CD4-positive, alpha-beta memory T cell (primary cell): ENCODE measurements at places on chromosomes 11 and 22.

DNA sequence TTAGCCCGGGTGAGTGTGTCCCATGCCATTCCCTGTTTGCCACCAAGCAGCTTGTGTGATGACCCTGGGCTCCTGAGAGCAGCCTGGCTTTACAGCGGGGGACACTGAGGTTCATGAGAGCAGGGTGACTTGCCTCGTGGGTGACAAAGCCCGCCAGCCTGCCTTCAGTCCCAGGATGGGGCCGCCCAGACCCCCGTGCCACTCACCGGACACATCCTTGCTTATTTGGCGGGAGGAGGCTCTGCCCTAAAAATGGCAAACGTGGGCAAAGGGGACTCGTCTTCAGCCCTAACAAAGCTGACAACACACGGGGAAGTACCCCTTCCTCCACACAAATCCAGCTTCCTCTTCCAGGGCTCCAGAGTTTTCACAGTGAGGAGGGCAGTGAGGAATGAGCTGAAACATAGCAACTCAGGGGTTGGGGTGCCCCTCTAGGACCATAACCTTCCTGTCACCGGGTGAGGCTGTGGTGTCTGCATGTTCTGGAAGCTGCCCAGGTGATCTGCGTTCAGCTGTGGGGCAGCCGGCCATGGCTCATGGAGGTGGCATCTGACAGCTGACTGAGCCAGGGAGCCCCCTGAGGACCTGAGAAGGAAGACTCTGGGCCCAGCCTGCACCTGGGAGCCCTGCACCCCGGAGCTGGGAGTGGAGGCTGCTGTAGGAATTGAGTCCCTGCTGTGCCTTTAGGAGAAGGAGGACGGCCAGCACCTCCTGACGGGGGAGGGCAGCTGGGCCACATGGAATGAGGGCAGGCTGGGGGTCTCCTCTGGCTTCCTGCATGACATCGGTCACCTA lies 16.7 kb downstream of the RIBC2 start:
- no peaks in the 10 kb centered on the region for H3K27me3 ChIP-seq
- H3K4me1 ChIP-seq: no peaks in the 10 kb centered on the region
- H3K4me3 ChIP-seq: no peak overlapping the region
- no peak for DNase-seq

DNA sequence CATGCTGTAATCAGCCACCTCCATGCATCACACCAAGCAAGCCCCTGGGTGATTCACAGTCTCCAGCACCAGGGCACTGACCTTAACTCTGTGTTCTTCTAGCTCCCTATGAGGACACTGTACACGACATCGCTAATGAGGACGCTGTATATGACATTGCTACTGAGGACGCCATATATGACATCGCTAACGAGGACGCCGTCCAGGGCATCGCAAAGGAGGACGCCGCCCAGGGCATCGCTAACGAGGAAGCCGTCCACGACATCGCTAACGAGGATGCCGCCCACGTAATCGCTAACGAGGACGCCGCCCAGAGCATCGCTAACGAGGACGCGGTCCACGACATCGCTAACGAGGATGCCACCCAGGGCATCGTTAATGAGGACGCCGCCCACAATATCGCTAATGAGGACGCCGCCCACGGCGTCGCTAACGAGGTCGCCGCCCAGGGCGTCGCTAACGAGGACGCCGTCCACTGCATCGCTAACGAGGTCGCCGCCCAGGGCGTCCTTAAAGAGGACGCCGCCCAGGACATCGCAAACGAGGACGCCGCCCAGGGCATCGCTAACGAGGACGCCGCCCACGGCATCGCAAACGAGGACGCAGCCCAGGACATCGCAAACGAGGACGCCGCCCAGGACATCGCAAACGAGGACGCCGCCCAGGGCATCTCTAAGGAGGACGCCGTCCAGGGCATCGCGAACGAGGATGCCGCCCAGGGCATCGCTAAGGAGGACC lies 34.5 kb upstream of the DGCR6L start:
- no peak overlapping the region for H3K4me3 ChIP-seq
- DNase-seq: no peak
- H3K27me3 ChIP-seq: no peaks in the 10 kb centered on the region
- no peaks in the 10 kb centered on the region for H3K4me1 ChIP-seq

DNA sequence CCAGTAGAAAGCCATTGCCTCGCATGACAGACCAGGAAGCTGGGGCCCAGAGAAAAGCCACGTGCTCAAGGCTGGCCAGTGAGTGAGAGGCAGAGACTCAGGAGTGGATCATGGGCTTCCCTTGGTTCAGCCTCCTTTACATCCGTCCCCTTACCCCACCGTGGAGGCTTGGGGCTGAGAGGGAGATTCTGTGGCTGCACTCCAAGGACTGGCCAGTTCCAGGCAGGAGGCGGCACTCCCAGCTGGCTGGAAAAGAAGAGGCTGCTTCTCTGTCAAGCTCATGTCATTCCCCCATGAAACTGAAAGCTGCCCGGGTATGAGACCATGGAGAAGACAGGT lies 6.6 kb upstream of the ASCL2 start:
- peaks cover under 1% of the 10 kb centered on the region for H3K27me3 ChIP-seq
- no peaks in the 10 kb centered on the region for H3K36me3 ChIP-seq
- no peak overlapping the region for H3K4me3 ChIP-seq
- no peaks in the 10 kb centered on the region for H3K4me1 ChIP-seq
- H3K27ac ChIP-seq: no peak overlapping the region
- DNase-seq: no peak

GRCh38 chr11:94876222-94876621 lies 97.1 kb downstream of the CWC15 start:
- H3K27ac ChIP-seq: no peak overlapping the region
- DNase-seq: no peak

- no peaks in the 10 kb centered on the region for H3K36me3 ChIP-seq
- no peak overlapping the region for H3K27ac ChIP-seq
- DNase-seq: no peak
- no peaks in the 10 kb centered on the region for H3K4me1 ChIP-seq
Measured at GRCh38 chr11:110366291-110366690, 63.5 kb upstream of the FDX1 start.

DNA sequence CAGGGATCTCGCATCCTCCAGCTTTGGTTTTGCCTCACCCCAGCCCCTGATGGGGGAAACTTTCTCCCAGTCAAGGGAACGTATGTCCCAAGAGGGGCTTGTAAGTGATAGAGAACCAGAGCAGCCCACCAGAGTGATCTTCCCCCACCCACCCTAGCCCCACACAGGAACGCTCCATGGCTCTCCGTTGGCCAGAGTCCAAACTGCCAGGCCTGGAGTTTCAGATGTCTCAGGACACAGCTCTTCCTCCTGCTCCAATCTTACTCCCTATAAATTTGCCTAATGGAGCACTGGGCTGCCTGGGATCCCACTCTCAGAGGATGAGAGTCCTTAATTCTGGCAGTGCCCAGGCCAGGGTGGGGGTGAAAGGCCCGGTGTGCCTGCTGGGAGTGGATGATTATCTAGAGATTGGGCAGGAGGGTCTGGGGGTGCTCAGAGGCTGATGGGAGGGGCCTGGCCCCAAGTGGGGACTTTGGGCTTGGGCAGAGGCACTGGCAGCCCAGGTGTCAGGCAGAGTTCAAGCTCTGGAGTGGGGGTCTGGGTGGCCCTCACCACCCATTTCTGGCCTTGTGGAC lies 79.9 kb downstream of the WNT7B start:
- no peaks in the 10 kb centered on the region for H3K4me1 ChIP-seq
- no peak overlapping the region for H3K4me3 ChIP-seq
- no peak overlapping the region for H3K27ac ChIP-seq
- no peak for DNase-seq

DNA sequence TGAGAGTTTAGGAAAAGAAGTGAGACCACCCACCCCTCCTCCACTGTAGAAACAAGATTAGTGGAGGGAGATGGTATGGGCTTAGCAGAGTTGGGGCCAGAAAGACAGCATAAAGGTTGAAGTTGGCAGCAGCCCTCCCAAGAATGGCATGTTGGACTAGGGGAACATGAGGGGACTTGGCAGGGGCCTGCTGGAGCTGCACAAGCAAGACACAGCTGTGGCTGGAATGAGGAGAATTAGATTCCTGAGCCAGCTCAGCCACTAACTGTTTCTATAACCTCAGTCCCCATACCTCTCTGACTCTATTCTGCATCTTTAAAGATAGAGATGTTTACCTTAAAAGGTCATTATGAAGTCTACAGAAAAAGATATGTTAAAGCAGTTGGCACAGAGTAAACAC lies 13.2 kb downstream of the MAP6 start:
- H3K4me1 ChIP-seq: no peaks in the 10 kb centered on the region
- no peaks in the 10 kb centered on the region for H3K36me3 ChIP-seq
- H3K27ac ChIP-seq: no peak overlapping the region

- no peaks in the 10 kb centered on the region for H3K36me3 ChIP-seq
- H3K27me3 ChIP-seq: no peaks in the 10 kb centered on the region
- no peak overlapping the region for H3K27ac ChIP-seq
- no peak overlapping the region for H3K4me3 ChIP-seq
Measured at GRCh38 chr22:32620992-32621391, 146.4 kb downstream of the FBXO7 start.

GRCh38 chr11:130216591-130217132 lies 57.1 kb downstream of the ST14 start:
- H3K36me3 ChIP-seq: no peaks in the 10 kb centered on the region
- peaks cover 7% of the 10 kb centered on the region for H3K4me1 ChIP-seq
- no peak overlapping the region for H3K27ac ChIP-seq
- H3K4me3 ChIP-seq: no peak overlapping the region

DNA sequence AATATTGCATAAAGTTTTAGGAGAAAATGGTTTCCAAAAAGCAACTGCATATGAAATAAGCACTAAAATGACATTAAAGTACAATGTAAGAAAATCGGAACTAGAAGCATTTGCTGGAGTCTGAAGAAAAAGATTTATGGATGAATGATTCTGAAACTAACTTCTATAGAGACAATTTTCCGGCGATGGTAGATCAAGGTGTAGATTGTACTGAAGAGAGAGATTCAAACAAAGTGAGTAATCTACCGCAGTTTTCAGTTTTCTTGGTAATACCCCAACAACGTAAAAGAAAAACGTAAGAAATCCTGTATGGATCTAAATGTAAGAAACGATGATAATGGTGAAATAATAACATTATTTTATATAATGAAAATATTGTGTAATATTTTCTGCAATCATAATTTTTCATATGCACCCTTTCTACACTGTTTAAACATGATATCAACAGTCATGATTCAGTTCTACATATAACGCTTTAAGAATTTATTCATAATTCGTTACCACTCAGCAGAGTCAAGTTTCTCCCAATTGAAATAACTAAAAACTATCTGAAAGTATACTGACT lies 1.8 kb upstream of the CDPF1 start:
- H3K27me3 ChIP-seq: no peaks in the 10 kb centered on the region
- H3K36me3 ChIP-seq: no peaks in the 10 kb centered on the region
- H3K27ac ChIP-seq: no peak overlapping the region
- DNase-seq: no peak

- H3K4me1 ChIP-seq: peaks cover 19% of the 10 kb centered on the region
- no peak for DNase-seq
- peaks cover 25% of the 10 kb centered on the region for H3K36me3 ChIP-seq
- H3K27me3 ChIP-seq: no peaks in the 10 kb centered on the region
- no peak overlapping the region for H3K27ac ChIP-seq
- no peak overlapping the region for H3K4me3 ChIP-seq
Measured at GRCh38 chr22:38304526-38304925, 12.7 kb downstream of the CSNK1E start.

GRCh38 chr11:36311926-36312595 lies 16.0 kb downstream of the PRR5L start:
- H3K36me3 ChIP-seq: no peaks in the 10 kb centered on the region
- H3K4me3 ChIP-seq: no peak overlapping the region
- H3K27me3 ChIP-seq: no peaks in the 10 kb centered on the region
- no peaks in the 10 kb centered on the region for H3K4me1 ChIP-seq

GRCh38 chr11:126608658-126609057 lies 253.2 kb downstream of the ST3GAL4 start:
- H3K27ac ChIP-seq: no peak overlapping the region
- H3K4me3 ChIP-seq: no peak overlapping the region
- DNase-seq: no peak
- no peaks in the 10 kb centered on the region for H3K4me1 ChIP-seq
- no peaks in the 10 kb centered on the region for H3K27me3 ChIP-seq
- H3K36me3 ChIP-seq: no peaks in the 10 kb centered on the region

- peaks cover 6% of the 10 kb centered on the region for H3K4me1 ChIP-seq
- H3K27me3 ChIP-seq: no peaks in the 10 kb centered on the region
- no peak overlapping the region for H3K27ac ChIP-seq
- DNase-seq: no peak
- H3K36me3 ChIP-seq: no peaks in the 10 kb centered on the region
Measured at GRCh38 chr11:110329445-110329844, 33.0 kb upstream of the RDX start.

GRCh38 chr11:79377406-79377805 lies 63.4 kb downstream of the TENM4 start:
- no peak for DNase-seq
- H3K27me3 ChIP-seq: no peaks in the 10 kb centered on the region
- H3K36me3 ChIP-seq: no peaks in the 10 kb centered on the region
- H3K27ac ChIP-seq: no peak overlapping the region
- no peaks in the 10 kb centered on the region for H3K4me1 ChIP-seq
- no peak overlapping the region for H3K4me3 ChIP-seq

GRCh38 chr11:46273511-46274205 lies 3.8 kb upstream of the CREB3L1 start:
- H3K36me3 ChIP-seq: no peaks in the 10 kb centered on the region
- no peak overlapping the region for H3K4me3 ChIP-seq
- DNase-seq: no peak
- H3K27ac ChIP-seq: no peak overlapping the region

GRCh38 chr11:18046116-18046777 lies at the start of gene TPH1:
TSS of gene TPH1 (minus strand) at chr11:18046269. CDS start at chr11:18040762, 5,507 bp downstream.
- no peak within 1 kb of the TSS for H3K4me3 ChIP-seq
- H3K4me1 ChIP-seq: no peaks in the 10 kb centered on the region
- H3K27me3 ChIP-seq: no peaks in the 10 kb centered on the region
- DNase-seq: no peak

GRCh38 chr11:62687508-62688396 lies 1.6 kb downstream of the LRRN4CL start:
- H3K4me1 ChIP-seq: no peaks in the 10 kb centered on the region
- H3K36me3 ChIP-seq: no peaks in the 10 kb centered on the region
- no peak for DNase-seq
- H3K27ac ChIP-seq: no peak overlapping the region

DNA sequence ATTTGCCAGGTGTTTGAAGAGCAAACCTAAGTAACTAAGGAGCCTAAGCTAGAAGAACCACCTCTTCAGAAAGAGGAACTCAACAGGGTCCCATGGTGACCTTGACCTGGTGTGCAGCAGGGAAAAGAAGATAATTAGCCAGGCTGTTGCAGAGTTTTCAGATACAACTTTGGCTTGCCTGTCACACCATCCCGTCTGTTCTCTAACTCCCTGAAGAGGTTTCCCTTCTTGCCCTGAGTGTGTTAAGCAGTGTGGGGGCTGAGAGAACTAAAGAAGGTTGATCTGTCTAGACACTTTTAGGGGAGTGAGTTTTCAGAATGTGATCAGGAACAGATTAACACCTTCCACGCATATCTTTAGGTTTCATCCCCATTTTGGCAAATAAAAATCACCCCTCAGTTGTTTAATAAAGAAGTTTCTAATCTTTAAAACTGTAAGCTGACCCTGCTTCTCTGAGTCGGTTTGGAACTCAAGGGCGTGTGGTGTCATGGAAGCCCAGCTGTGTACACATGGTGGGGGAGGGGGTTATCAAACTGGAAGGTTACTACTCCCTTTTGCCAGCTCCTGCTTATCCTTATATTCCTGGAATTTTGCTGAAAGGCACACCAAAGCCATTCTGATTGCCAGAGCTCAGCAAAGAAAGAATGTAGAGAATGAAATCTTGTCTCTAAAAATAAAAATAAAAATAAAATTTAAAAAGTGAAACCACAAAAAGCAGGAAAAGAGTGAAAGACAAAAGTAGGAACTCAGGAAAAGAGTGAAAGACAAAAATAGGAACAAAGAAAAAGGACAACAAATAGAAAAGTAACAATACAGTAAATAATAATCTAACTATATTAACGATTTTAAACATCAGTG lies 70.2 kb downstream of the DBX1 start:
- DNase-seq: no peak
- no peaks in the 10 kb centered on the region for H3K27me3 ChIP-seq
- H3K4me3 ChIP-seq: no peak overlapping the region
- no peaks in the 10 kb centered on the region for H3K4me1 ChIP-seq
